ENCODE measurements at places on chromosomes 1 and 21.
A peak's percentile ranks its signal among the peaks of the same experiment; 100 is the strongest.

GRCh38 chr1:207619871-207620542 is 24.9 kb upstream of the CR1L start:
- DNase-seq = peak; percentile 33

- no peak for DNase-seq
Observed at GRCh38 chr1:201686714-201687455, 142.1 kb upstream of the IPO9 start.

- no peak for DNase-seq
Observed at GRCh38 chr21:42149656-42150473, 69.1 kb upstream of the ABCG1 start.

DNA sequence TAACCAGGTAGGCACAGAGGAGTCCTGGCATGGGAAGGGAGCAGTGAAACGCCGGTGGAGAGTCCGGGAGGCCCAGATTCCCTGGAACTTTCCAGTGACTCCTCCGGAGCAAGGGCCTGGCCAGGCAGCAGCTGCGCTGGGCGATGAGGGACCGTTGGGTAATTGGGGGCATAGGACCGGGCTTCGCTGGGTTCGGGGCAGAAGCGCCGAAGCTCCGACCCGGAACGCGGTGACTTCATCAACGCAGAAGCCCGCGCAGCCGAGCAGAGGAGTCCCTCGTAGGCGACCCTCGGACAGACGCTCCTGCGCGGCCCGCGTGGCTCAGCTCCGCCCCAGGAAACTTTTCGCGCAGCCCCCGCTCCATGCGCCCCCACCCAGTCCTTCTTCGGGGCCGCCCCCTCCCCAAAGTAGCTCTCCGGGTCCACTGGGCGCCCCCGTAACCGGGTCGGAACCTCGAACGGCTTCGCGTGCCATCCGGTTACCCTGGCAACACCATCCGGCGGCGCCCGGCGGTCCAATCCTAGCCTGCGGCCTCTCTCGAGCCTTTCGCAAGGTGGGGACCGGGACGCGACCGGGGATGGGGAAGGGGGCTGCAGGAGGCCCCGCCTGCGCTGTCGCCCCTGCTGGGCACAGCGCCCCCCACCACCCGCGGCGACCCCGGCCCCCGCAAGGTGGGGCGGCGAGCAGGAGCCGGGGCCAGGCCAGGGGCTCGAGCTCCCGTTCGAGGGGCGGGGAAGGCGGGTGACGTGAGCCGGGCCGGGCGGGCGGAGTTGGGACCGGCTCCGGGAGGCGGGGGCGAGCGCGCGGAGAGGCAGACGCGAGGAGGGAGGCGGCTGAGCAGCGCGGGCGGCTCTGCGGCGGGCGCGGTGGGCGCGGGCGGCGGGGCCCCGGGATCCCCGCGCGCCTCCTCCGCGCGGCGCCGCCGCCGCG is at the start of gene AJAP1:
AJAP1 (plus strand) TSS at position 814 of the 930 bp plus-strand sequence. CDS start 817 bp downstream, outside the sequence.
- no peak for DNase-seq

DNA sequence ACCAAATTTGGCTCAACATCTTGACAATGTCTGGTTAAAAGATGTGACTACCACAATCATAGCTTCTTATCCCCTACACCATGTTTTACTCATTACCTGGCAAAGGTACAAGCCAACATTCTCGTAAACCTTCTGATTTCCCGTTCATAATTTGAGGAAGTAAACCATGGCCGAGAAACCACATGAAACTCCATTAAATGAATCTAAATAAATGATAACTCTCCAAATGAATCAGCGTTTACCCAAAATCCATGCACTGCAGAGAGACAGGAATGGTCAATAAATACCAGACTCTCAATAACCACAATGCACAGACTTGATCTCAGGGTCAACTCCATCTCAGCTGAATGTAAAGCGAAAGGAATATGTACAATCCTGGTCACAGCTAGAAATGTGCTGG is 125.2 kb downstream of the TYW3 start:
- no peak for DNase-seq

GRCh38 chr1:209368864-209369598 is 214.5 kb upstream of the CAMK1G start:
- no peak for DNase-seq

GRCh38 chr21:36980280-36981048 is 14.0 kb upstream of the HLCS start:
- no peak for DNase-seq

DNA sequence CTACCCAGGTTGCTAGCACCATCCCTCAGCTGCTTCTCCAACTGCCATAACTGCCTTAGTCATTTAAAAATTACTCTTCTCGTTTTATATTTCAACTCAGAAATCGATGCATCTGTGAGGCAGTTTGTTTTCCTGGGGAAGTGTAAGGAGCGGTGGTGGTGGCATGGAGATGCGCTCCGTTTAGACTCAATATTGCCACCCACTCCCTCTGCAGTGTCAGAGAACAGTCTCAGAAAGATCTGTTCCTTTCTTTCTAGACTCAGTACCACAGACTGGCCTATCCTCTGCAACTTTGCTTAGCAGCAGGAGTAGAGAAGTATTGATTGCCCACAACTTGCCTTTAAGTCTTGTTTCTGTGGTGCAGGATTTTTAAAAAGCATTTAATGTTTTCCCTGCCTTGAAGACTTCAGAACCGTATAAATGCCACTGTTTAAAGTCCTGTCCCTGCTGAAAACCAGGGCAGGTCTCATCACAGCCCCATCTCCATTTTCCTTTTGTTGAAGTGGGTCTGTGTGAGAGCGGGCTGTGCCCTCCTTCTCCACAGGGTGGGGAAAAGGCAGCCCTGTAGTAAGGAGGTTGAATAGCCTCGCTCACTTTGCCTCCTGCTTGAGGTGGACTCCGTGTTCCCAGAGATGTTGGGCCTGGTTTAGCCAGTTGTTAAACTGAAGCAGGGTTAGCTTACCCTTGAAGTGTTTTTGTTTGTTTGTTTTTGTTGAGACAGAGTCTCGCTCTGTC is 105.2 kb downstream of the NFIA start:
- no peak for DNase-seq
